NCI-H524 (cell line): ENCODE measurements at places on chromosomes 13 and 19.

- DNase-seq = no peak
These were observed 105.5 kb downstream of the IRS2 start for GRCh38 chr13:109680930-109681329.

DNA sequence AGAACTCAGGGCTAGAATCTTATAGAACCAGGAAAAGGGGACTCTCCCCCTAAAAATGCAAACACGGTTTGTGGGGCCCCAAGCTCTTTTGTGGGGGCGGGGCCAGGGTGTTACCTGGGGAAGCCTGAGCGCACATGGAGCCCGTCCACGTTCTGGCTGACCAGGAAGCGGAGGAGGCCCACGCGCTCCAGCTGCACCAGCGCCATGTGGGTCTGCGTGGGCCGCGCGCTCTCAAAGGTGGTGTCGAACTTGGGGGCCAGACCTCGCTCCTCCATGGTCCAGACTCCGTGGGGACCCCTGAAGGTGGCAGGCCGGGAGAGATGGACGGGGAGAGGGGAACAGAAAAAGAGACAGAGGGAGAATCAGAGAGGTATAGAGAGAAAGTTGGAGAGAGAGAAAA lies 3.4 kb downstream of the SIRT6 start:
- no peak for DNase-seq

DNA sequence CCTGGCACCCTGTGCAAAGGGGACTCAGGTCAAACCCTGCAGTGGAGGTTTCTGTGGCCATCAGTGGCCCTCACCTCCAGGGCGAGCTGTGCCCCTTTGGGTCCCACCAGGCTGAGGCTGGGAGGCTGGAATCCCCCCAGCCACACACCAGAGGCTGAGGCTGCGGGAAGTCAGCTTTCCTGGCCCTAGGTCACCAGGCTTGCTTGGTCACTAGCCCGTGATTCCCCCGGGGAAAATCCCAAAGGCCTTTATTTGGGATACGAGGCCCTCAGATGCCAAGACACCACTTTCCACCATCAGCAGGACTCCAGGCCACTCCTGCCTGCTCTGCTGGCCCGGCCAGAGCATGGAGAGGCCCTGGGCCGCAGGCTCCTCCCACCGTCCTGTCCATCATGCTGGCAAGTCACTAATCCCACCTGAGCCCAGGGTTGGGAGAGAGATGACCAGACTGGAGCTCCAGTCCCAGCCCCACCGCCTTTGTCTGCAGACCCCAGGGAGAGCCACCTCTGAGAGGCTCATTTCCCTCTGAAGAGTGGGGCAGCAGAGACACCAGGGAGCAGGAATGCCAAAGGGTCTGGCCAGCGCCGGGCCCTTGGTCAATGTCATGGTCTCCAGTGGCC lies 4.7 kb downstream of the NKPD1 start:
- peak; percentile 21 for DNase-seq

DNA sequence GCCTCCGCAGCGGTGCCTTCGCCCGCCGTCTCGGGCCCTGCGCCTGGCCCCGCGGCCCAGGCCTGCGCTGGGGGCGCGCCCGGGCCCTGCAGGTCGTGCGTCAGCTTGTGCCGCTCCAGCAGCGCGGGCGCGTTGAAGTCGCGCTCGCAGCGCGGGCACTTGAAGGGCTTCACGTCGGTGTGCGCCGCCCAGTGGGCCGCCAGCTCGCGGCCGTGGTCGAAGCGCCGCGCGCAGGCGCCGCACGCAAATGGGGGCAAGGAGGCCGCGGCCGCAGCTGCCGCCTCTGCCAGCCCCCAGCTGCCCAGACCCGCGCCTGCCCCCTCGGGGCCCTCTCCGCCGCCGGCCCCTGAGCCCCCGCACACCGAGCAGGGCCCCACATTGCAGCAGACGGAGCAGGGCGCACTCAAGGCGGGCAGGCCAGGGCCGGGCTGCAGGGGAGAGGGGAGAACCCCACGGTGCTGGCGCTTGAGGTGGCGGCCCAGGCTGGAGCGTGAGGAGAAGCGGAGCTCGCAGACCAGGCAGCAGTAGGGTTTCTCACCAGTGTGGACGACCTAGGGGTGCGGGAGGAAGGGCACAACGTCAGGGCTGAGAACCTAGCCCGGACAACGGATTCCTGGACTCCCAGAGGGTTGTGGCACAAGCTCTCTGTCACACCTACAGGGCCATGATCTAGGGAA lies 6.1 kb downstream of the FIZ1 start:
- DNase-seq = no peak

- peak; percentile 47 for DNase-seq
These were observed 275.4 kb downstream of the DNAJC15 start for GRCh38 chr13:43298816-43299215.

GRCh38 chr13:103246581-103247200 lies 180.5 kb upstream of the SLC10A2 start:
- DNase-seq = peak; percentile 86

DNA sequence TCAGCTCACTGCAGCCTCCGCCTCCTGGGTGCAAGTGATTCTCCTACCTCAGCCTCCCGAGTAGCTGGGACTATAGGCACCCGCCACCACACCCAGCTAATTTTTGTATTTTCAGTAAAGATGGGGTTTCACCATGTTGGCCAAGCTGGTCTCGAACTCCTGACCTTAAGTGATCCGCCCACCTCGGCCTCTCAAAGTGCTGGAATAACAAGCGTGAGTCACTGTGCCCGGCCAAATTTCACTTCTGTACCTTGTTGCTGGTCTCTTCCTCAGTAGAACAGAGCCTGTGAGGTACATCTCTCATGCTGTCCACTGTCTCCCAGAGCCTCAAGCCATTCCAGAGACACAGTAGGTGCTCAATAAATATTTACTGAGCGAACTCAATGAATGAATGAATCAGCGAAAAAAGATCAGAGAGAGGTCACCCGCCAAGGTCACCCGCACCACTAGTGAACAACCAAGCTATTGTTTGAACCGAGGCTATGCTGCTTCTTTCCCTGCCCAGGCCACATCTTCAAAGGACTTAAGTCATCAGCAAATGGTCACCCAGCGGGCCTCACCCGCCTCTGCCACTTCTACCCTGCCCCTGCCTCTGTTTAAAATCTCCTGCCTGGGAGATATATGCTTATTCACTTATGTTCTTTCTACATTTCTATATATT lies 9.3 kb downstream of the TMEM143 start:
- DNase-seq = no peak

DNA sequence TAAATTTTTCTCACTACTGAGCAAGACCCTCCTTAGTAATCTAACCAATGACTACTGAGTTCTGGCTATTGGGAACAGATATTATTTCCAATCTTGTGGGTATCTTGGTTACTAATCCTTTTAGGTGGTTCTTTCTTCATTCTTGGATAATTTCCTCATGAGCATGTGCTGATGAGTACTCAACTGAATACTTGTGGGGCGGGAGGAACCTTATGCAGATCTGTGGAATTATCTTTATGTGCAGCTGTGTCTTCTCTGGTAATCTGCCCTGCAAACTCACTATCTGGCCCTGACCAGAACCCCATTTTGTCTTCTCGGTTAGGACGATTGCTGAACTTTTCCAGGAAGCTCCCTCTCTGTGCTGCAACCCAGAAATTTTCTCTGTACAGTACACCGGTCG lies 89.7 kb upstream of the TRPC4 start:
- DNase-seq = no peak

GRCh38 chr13:104015646-104016396 lies 949.6 kb upstream of the SLC10A2 start:
- DNase-seq = no peak

GRCh38 chr13:24151864-24152263 lies 8.7 kb upstream of the SPATA13 start:
- DNase-seq = no peak

DNA sequence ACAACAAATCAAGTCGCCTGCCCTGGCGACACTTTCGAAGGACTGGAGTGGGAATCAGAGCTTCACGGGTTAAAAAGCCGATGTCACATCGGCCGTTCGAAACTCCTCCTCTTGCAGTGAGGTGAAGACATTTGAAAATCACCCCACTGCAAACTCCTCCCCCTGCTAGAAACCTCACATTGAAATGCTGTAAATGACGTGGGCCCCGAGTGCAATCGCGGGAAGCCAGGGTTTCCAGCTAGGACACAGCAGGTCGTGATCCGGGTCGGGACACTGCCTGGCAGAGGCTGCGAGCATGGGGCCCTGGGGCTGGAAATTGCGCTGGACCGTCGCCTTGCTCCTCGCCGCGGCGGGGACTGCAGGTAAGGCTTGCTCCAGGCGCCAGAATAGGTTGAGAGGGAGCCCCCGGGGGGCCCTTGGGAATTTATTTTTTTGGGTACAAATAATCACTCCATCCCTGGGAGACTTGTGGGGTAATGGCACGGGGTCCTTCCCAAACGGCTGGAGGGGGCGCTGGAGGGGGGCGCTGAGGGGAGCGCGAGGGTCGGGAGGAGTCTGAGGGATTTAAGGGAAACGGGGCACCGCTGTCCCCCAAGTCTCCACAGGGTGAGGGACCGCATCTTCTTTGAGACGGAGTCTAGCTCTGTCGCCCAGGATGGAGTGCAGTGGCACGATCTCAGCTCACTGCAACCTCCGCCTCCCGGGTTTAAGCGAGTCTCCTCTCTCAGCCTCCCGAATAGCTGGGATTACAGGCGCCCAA lies at the start of gene LDLR:
LDLR (plus strand) TSS at position 210 of the 760 bp plus-strand sequence; CDS start at position 296, 86 bp downstream.
- DNase-seq = no peak

DNA sequence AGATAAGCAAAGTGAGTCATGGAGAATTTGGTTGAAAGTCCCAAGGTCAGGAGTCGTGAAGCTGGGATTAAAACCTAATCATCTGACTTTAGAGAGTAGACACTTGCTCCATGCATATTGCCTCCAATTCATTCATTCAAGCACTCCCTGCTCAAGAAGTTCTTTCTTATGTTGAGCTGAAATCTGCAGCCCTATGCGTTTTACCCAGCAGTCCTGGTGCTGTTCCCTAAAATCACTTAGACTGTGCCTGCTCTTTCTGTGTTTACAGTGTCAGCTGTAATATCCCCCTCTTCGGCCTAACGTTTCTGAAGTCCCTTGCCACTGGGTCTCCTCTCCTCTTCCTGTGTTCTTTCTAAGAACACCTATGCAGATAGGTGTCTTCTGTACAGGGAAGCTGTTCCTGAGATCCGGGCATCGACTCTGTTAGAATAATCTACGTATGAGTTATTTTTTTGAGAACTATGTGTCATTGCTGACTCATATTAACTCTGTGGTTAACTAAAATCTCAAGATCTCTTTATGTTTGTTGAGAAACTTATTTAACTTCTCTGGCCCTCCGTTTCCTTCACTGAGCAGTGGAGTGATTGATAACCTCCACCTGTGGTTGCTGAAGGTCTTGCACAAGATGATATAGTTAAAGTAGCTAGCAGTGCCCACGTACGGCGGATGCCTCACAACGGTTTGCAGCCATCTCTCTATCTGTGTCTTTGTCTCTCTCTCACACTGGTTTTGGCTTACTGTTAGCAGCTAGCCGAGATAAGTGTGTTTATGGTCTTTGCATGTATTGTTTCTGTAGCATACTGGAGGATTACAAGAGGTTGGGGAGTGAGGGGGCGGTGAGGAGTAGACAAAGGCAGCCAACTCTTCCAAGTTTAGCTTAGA lies 4.7 kb downstream of the ALOX5AP start:
- no peak for DNase-seq

DNA sequence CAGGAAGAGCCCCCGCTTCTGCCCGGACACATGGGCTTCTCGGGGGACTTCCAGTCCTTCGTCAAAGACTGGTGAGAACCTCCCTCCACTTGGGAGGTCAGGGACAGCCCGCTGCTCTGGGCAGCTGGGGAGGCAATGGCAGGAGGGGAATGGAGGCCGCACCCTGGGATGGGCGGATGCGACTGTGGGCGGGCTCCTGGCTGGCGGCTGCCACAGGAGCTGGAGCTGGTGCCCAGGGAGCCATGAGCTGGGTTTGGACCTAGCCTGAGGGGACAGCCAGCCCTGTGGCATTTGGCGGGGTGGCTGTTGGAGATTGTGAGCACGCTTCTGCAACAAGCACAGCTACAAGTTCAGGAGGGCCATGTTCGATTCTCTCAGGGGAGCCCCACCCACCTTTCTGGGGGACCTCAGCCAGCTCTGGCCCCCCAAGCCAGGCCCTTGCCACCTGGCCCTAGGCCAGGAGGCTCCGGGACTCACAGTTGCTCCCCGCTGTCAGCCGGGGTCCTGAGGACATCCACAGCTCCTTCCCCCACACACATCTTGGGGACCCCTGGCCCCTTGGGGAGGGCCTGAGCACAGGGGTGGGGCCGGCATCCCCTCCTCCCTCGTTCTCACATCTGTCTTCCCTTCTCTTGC lies 3.0 kb upstream of the TGFBR3L start:
- no peak for DNase-seq

DNA sequence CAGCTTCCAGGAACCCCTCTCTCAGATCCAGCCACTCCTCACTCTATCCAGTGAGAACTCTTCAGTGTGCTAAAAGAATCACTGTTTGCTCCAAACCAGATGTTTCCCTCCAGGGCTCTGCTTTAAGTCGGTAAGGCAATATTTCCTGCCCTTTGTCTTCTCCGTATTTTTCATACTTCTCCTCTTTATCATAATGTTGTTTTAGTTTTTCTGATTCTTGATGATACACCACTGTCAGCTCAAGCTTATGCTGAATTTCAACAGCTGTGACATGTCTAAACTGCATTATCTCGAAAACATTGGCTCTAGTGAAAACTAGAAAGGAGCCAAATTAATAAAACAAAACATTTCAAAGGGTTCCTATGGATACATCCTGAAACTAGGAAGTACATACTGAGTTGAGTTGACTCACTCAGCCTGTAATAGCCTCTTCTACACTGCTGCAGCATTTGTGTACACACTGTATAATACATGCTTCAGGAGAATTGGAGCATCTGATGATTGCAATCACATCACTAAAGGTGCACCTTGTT lies 39.8 kb downstream of the GPR180 start:
- no peak for DNase-seq

GRCh38 chr19:52451241-52451640 lies 2.1 kb upstream of the ZNF578 start:
- DNase-seq = no peak

DNA sequence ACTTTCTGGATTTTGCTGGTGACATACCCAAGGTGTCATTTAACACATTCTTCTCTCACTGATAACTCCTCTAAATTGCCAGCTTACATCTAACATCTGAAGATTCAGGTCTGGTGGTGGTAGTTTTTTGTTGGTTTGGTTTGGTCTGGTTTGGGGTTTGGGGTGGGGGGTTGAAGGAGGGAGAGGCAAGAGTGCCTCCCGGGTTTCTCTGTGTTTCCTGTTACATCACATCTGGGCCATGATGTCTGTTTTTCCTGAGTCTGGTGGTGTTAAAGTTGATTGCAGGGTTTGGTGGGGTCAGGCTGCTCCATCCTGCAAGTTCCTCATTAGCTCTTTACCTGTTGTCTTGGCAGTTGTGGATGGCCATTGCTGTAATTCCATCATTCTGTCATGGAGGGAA lies 155.8 kb upstream of the UBL3 start:
- DNase-seq = no peak

- no peak for DNase-seq
These were observed 5.1 kb downstream of the MYADM start for GRCh38 chr19:53872762-53873161.

DNA sequence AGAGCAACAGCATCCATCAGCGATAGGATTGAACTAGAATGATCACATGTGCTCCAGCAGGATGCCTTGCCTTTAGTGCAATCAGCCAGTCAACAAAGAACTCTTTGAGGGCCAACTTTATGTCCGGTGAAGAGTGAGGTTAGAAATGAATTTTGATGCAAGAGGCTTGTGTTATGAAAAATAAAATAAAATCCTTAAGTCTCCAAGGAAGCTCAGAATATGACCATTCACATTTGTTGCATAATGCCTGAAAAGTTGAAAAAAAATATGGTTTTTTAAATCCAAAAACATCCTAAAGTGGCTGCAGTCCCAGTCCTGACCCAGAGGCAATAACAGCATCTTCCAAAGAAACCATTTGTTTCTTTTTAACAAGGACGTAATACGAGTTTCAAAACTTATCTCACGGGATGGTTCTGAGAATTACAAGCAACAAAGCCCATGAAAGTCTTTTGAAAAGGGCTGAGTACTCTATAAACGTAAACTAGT lies 61.3 kb downstream of the DCLK1 start:
- no peak for DNase-seq
